ENCODE measurements at places on chromosomes 1 and 21. TPM values are rescaled to one million over a fixed set of nuclear protein-coding genes. Genes with fewer than 3 reads are reported as not detected.

The LCE1D gene
- not detected for total RNA-seq

The ABCG1 gene
- 11.1 TPM for total RNA-seq

DNA sequence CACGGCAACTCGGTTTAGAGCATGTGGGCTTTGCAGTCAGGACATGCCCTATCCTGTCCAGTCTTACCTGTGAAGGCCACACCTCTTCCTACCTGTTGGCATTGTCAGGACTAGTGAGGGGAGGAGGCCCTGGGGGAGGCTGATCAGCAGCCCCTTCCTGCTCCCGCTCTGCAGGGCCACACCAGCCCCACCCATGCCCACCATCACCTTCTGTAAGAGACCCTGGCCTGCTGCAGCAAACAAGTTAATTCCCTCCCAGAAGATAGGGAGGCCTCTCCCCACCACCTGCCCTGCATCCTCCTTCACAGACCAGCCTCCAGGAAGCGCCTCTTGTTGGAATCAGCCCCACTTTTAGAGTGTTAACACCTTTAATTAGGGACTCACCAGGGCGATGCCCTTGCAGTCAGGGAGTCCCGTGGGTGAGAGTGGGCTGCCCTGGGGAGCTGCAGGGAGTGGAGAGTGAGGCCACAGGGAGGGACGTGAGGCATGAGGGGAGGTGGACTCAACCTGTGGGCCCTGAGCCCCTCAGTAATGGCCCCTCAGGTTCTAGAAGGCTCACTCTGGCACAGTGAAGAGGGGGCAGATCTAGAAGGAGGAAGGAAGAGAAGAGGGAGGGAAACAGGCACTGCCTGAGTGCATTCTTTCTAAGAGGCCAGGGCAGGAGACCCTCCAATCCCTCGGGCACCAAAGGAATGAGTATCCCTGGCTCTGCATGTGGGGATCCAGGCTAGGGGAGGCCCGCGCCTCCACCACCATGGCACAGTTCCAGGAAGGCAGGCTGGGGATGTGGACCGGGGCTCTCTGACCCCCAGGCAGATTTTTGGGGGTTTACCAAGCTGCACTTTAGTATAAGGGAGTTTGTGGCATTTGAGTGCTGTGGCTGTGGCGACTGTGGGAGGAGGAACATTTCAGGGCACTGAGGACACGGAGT is 8.2 kb downstream of the UMODL1 start:
- DNase-seq = no peak

GRCh38 chr1:16088996-16089395 is 15.5 kb upstream of the FAM131C start:
- no peak for DNase-seq

GRCh38 chr1:104648269-104648691 is 898.6 kb downstream of the AMY1C start:
- DNase-seq = no peak

GRCh38 chr21:16913010-16913409 is 599.8 kb upstream of the CXADR start:
- no peak for DNase-seq

DNA sequence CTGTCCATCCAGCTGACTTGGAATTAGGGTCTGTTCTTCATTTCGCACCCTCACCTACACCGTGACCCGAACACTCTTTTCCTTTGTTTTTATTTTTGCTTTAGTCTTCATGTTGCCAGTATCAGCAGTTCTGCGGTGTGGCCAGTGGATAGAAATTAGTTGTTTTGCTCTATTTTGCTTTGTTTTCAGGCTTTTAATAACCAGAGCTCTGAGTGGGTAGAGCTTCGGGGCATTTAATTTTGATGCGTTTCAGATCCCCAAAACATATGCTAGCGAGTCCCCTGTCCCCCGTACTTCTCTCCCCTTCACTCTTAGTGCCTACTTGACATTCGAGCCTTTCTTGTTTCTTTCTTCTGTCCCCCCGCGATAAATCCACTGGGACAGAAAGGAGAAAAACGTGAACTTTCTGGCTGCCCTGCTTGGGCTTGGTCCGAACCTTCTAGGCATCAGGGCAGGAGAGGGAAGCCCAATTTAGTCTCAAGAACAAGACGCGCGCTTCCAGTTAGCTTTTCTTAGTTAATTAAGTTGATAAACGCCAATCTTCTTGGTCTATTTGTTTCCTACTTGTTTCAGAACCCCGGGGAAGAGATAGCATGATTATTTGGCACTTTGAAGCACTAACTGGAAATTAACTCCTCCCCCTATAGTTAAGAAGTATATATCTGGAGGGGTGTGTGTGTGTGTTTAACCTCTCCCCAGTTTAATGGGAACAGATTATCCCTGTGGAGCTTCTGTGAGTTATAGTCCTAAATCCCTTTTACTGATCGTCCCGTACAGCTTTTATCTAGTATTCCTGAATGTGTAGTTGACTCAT is 839 bp downstream of the SWT1 start:
- no peak for DNase-seq

DNA sequence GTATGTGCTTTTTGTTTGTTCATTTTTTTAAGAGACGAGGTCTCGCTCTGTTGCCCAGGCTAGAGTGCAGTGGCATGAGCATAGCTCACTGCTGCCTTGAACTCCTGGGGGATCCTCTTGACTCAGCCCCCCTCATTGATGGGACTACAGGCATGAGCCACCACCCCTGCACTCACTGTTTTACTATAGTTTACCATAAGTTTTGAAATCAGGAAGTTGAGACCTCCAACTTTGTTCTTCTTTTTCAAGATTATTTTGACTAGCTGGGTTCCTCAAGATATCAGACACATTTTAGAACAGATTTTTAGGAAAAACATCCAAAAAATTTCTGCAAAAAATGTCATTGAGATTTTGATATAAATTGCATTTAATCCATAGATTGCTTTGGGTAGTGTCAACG is 120.4 kb upstream of the FGGY start:
- DNase-seq = no peak

GRCh38 chr1:33097137-33097611 is 16.2 kb downstream of the AZIN2 start:
- DNase-seq = no peak

- no peak for DNase-seq
These were observed 405.7 kb upstream of the NCAM2 start for GRCh38 chr21:20592463-20592862.

GRCh38 chr1:41618871-41619270 is 134.4 kb upstream of the EDN2 start:
- no peak for DNase-seq

DNA sequence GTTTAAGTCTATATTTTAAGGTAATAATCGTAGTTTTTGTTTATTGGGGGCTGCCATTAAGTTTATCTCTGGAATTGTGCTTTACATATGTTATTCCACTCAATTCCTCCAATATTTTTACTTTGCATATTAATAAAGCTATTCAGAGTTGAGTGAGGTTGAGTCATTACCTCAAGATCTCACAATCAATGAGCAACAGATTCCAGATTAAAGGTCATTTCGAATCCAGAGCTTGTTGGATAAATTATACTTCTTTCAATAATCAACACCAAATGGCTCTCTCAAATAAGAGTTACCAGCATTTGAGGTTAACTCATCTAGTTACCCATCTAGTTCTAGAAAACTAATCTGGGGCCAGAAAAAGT is 16.7 kb downstream of the RGS4 start:
- DNase-seq = no peak

- DNase-seq = no peak
These were observed 58.2 kb downstream of the ARHGEF10L start for GRCh38 chr1:17597651-17598050.

- no peak for DNase-seq
These were observed 66.6 kb downstream of the CD34 start for GRCh38 chr1:207844371-207844770.

DNA sequence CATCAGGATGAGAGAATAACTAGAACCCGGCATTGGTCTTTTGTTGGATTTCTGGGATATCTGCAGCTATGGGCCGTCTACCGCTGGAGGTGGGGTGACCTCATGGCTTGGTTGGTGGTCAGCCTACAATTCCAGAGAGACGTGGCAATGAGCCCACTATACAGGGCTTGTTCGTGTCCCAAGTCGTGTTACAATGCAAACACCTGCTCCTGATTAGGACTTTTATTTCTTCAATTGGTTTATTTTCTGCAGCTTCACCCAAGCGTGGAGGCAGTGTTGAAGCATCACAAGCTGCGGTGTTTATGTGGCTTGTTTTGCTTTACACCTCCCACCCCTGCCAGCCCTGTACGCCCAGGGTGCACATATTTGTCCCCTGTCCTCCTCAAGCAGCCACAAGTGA is 211.7 kb upstream of the TMEM51 start:
- no peak for DNase-seq

DNA sequence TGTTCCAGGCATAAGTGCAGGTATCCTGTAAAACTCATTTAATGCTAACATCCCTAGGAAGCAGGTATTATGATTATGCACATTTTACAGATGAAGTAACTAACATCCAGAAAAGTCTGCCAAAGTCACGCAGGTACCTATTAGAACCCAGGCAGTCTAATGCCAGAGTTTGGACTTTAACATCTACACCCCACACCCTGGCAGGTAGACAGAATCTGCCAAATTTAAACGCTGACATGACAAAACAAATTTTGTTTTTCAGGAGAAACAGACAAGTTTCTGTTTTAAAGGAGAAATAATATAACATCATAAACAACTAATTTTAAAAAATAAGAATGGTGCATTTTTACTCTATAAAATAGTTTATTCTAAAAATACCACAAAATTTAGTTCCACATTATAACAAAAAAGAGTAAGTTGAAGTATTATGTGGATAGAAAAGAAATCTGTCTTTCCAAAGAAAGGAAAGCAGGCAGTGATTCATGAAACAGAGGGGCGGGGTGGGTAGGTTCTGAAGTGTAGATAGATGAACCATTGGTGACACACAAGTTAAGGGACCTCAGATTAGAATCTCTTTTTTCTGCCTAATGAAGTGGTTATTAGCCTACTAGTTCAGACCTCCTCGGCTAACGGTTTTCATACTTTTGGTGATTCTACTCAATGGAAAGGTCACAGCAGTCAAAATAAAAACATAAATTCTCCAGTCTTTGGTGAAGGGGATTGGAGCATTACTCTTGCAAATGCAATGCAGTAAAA is 1.7 kb downstream of the ASPM start:
- DNase-seq = no peak

GRCh38 chr1:191589536-191589935 is 568.7 kb upstream of the RGS18 start:
- no peak for DNase-seq

All from activated naive CD8-positive, alpha-beta T cell treated with anti-CD3 and anti-CD28 coated beads for 36 hours (primary cell).